ENCODE measurements at places on chromosomes 1 and 21. TPM values are rescaled to one million over a fixed set of nuclear protein-coding genes. Genes with fewer than 3 reads are reported as not detected.

The ANKRD35 gene
- total RNA-seq: 1.0 TPM

GRCh38 chr1:19068639-19069276 is 112.3 kb upstream of the IFFO2 start:
- no peak for DNase-seq

DNA sequence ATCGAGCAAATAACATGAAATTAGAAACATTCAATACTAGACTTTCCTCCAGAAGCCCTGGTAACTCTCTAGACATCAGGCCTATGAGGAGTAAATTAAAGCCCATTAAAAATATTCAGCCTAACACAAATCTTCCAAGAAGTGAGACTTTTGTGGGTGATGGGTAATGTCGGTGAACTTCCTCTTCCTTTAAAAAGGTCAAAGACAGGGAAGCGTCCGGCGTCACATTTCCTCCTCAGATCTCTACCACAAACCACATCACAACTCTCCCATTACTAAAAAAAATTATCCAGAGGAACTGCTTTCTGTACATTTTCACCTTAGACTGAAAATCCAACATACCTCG is 1.4 kb downstream of the EIF4G3 start:
- peak; percentile 59 for DNase-seq

GRCh38 chr1:30406996-30407864 is 316.2 kb downstream of the MATN1 start:
- no peak for DNase-seq

The PSRC1 gene
- 5.8 TPM for total RNA-seq
